ENCODE measurements at places on chromosomes 3 and 15.

GRCh38 chr15:47334805-47335535 lies 382.3 kb upstream of the SEMA6D start:
- DNase-seq, result no peak

GRCh38 chr15:41919954-41920538 lies 26.2 kb upstream of the SPTBN5 start:
- no peak for DNase-seq

DNA sequence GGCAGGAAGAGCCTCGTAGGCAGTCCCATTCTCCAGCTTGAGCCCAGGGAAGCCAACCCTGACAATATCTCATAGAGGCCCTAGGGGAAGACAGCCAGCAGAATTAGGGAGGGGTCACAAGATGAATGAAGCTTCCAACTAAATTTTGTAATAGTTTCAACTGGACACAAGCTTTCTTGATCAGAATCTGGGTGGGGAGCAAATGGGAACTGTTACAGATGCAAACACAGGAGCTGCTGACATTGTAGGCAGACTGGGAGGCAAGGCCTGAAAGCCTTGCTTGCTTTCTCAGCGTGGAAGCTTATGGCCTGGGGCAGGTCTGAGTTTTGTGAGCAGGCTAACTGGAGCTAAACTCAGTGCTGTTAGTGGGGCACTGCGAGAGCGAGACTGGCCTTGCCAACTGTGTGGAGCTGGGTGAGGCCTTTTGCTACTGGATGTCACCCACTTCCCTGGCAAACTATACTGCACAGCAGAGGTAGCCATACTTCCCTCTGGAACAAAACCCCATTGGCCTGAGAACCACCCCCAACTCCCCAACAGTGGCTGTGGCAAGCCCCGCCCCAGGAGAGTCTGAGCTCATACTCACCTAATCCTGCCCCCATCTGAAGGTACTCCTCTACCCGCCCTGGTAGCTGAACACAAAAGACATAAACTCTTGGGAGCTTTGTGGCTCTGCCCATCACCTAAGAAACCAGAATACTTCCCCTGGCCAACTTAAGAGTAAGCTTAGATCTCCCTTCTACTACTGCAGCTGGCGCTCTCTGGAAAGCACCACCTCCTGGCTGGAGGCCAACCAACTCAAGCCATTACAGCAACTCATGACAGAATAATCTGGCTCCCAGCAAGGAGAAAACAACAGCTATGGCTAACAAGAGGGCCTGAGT lies 42.9 kb downstream of the CFAP20DC start:
- DNase-seq, result peak; percentile 89

DNA sequence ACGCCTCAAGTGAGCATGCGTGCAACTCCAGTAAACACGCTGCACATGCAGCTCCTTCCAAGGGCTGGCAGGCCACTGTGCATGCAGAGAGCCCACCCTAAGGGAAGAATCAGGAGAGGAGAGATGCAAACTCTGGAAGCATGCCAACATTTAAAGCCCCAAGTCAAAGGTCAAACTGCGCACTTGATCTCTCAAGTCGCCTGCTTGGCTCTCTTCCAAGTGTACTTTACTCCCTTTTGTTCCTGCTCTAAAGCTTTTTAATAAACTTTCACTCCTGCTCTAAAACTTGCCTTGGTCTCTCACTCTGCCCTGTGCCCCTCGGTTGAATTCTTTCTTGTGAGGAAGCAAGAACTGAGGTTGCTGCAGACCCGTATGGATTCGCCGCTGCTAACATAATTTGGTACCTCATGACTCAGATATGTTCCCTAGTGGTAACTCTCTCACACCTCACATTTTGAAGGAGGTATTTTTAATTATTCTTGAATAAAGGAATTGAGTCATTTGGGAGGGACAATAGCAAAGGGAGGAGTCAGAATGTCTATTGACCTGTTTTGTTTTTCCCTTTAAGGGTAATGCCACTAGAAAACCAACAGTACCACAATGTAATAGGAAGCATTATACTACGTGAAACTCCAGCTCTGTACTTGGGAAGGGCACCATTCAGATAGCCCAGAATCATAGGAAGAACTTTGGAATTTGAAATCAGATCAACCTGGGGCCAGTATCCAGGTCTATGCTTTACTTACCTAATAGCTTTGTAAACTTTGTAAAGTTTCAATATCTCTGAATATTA lies 19.6 kb upstream of the DGKG start:
- peak; percentile 34 for DNase-seq

DNA sequence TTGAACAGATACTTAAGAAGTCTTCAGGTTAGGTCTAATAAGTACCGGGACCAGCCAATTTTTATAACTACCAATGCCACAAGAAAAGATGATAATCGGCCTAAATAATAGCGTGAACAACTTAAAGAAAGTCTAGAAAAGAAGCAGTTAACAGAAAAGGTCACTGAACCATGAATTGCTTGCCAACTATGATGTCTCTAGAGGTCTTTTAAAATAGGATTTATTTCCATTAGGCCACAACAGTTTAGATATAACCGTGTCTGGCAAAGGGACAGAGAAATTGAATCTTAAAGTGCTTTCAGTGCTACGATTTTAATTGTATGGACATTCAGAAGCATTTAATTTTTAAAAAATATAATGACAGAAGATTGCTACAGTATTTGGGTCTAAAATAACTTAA lies 1070.4 kb downstream of the ROBO1 start:
- DNase-seq, result no peak

DNA sequence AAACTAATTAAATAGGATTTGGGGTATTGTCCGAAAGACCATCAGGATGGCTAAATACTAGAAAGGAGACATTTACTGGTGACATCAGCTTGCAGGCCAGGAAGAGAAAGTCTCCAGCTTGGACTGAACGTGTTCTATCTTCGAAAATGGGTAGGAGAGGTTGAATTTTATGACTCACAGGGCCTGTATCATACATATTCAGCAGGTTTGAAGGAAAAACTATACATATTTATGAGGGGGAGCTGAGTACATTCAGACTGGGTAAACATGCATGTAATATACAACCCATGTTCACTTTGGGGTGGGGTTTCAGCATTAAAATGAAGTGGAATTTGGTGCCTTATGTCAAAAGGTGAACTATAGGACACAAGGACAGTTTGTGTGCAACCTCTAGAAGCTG lies 129.3 kb upstream of the CRBN start:
- no peak for DNase-seq

GRCh38 chr15:53548236-53548635 lies 211.2 kb downstream of the WDR72 start:
- DNase-seq, result no peak

DNA sequence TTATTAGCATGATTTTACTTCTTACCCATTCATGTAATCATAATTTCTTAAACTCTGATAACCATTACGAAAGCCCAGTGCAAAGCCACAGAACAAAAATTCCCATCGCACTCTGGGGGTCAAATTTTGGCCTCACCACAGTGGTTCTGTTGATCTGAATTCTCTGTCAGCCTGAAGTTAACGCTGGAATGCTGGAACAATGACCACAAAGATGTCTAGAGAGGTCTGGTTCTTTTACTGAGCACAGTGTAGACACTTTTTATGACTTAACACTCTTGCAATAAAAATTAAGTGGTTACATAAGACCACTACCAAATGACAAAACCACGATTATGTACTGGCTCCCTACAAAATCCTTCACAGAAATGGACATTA lies 94.7 kb downstream of the PDZRN3 start:
- DNase-seq, result no peak

- no peak for DNase-seq
These were observed 409.8 kb upstream of the TMCO5A start for GRCh38 chr15:37524601-37525000.

GRCh38 chr15:33068007-33068481 lies 126.5 kb downstream of the FMN1 start:
- peak; percentile 71 for DNase-seq

DNA sequence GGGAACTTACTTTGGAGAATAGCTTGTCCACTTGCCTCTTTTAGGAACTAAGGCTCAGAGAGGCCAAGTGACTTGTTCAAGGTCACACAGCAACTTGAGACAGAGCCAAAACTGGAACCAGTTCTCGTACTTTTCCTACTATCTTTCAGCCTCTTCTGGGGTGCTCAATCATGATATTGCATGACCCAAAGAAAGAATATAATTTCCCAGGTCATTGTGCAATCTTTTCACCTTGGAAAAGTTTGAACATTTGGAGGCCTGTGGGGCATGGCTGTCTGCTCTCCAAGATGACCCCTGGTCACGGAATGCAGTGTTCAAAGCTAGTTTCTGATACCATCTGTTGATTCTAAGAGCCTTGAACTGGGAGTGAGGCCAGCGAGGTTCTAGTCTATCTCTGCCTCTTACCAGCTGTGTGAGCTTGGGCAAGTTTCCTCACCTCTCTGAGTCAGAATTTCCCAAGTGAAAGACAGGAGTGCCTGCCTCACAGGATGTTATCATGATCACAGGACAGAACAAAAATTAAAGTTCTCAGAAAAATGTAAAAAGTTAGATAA lies 89.7 kb downstream of the BDH1 start:
- DNase-seq, result no peak

- DNase-seq, result peak; percentile 82
These were observed 504.2 kb upstream of the PROK2 start for GRCh38 chr3:72288955-72289691.

DNA sequence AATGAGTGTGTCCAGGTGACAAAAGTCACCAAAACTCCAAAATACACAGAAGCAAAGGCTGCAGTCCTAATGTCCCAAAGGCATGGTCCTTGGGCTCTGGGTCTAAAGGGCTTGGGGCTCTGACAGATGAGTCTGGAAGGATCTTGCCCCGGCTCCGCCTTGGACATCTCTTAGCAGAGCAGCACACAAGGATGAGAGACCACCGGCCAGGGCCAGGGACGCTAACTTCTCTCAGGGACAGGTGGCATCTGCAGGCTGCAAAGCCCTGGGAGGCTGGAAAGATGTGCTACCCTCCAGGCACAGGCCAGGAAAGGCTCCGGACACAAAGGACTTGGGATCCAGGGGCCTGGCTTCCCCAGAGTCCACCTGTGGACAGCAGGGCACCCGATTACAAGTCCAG lies 14.1 kb upstream of the SHISA5 start:
- no peak for DNase-seq

DNA sequence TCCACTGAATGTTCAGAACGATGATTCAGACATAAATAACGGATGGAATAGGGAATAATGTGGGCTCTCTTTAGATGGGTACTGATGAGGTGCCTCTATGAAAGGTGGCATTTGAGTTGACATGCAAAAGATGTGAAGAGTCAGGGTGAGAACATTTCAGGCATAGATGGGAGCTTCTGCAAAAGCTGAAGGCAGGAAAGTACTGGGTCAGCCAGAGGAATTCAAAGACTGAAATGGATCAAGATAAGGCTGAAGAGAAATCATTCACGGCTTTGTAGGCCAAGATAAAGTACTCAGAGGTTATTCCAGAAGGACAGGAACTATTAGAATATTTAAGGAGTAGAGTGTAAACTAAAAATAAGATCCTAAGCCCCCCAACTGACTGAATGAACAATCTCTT lies 189.6 kb upstream of the MCTP2 start:
- no peak for DNase-seq

DNA sequence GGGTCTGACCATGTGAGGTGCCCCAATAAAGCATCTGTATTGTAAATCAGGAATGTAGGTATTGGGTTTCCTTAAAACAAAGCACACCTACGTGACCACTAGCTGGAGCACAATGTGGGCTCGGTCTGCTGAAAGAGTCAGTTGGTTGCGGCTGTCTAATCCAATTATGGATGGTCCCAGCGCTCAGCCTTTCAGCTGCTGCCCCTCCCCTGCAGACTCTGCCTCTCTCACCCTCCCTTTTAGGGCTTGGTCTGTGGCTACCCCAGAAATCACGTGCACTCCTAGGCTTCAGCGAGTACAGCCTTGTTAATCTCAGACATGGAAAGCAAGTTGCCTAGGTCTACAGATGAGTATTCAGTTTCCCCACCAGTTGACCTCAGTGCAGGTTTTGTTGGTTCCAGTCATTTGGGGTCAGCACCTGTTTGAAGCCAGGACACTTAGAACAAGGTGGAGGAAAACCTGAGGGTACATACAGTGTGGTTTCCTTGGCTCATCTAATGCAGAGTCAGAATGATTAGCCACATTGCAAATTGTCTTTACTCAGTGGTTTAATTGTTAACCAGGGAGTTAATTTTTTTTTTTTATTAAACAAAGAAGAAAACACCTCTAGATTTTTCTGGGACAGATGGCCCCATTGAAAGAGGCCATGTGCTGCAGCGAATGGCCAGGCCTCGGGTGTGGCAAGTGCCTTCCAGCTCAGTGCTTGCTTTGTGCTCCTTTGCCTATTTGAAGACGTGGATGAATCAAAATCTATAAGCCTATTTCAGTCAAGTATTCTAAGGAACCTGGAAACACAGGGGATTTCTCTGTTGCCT lies 137.7 kb downstream of the IGF1R start:
- peak; percentile 91 for DNase-seq

Measured in renal cortical epithelial cell (primary cell).